ENCODE measurements at places on chromosomes 6 and 20. TPM values are rescaled to one million over a fixed set of nuclear protein-coding genes. Genes with fewer than 3 reads are reported as not detected.

Gene EDN1
- total RNA-seq = 1.2 TPM

Gene ASIP
- not detected for total RNA-seq

Gene C6orf58
- total RNA-seq = not detected

Gene NKX2-4
- total RNA-seq = not detected

Gene ETV7
- 0.20 TPM for total RNA-seq

Gene BPIFA1
- total RNA-seq = not detected

Gene CST3
- 315 TPM for total RNA-seq

Gene TBC1D20
- total RNA-seq = 36.0 TPM

Gene RFX6
- total RNA-seq = not detected

Gene PTCRA
- not detected for total RNA-seq

Gene PTPRK
- 50.2 TPM for total RNA-seq

Gene CTCFL
- total RNA-seq = not detected

Gene UNC5CL
- total RNA-seq = 0.19 TPM

Gene RSPH3
- 13.1 TPM for total RNA-seq

Gene KCNK15
- 1.4 TPM for total RNA-seq

Gene FKBP1A
- total RNA-seq = 209 TPM

Gene JPH2
- 11.1 TPM for total RNA-seq

Gene BEND6
- total RNA-seq = 4.2 TPM

Gene C20orf141
- total RNA-seq = not detected

Gene TMEM151B
- total RNA-seq = not detected

Gene NEURL2
- total RNA-seq = 2.0 TPM

Gene RIPPLY2
- not detected for total RNA-seq

Gene C6orf118
- total RNA-seq = not detected

Gene GCLC
- total RNA-seq = 108 TPM

Gene BTN1A1
- not detected for total RNA-seq

Measured in MCF 10A (cell line).